Activated T-cell treated with anti-CD3 and anti-CD28 coated beads, Interleukin-2, amount 50 U/mL, for 48 hours (primary cell): ENCODE measurements at places on chromosomes 7 and 10.

GRCh38 chr7:1210321-1210978 is 22.2 kb upstream of the UNCX start:
- no peak for DNase-seq

DNA sequence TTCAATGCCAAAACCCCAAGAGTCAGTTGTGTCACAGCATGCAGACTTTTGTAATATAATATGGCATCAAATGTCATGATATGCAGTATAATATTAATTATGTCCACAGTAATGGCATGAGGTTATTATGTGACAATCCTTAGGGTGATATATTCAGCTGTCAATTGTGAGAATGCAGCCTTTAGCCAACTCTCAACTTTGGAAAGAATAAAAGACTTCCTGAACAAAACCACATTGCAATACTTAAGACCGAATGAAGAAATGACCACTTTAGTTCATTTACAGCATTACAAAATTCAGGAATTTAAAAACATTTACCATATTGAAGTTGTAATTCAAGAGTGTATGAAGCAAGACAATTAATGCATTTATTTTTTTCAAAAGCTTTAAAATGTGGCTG is 45.4 kb downstream of the CPVL start:
- DNase-seq: no peak

DNA sequence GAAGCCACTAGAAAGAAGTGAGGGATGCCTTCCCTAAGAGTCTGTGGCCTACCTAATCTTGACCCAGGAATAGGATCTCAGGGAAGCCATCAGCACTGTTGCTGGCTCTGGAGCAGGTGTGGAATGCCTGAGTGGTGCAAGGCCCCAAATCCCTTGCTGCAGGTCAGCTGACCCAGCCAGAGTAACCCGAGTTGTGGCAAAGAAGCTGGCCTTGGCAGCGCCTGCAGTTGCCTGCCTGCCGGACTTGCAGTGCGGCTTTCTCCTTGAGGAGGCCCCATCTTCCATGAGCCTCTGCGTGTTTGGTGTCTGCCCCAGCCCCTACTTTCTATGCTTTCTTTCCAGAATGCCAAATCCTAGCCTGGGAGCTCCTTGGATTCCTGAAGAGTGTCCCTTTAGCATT is 5.8 kb downstream of the KIAA1217 start:
- no peak for DNase-seq

- no peak for DNase-seq
These were observed 153.1 kb downstream of the AOAH start for GRCh38 chr7:36571190-36571560.

DNA sequence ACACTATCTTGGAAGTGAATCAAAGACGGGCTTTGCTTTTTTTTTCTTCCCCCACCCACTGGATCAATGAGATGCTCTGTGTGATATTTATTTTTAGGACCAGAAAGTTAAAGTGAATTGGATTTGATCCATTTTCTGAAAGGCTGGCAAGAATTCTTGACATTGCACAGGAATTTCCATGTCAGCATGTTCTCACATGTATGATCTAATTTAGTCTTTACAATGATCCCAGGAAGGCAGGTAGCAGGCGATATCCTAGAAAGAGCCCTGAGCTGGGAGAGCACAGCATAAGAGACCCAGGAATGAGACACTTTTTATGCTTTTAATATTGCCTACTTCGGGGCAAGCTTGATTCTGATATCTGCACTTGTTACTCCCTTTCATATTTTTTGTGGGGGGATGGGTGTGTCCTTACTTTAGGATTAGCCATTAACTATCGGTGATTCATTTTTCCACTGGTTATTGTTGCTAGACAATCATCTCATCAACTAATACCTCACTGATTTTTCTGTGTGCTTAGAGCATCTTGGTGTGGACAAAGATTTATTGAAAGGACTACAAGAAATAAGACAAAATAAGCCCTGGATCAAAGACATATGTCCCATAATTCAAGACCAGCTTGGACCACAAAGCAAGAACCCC is 58.1 kb downstream of the NRP1 start:
- DNase-seq: no peak

DNA sequence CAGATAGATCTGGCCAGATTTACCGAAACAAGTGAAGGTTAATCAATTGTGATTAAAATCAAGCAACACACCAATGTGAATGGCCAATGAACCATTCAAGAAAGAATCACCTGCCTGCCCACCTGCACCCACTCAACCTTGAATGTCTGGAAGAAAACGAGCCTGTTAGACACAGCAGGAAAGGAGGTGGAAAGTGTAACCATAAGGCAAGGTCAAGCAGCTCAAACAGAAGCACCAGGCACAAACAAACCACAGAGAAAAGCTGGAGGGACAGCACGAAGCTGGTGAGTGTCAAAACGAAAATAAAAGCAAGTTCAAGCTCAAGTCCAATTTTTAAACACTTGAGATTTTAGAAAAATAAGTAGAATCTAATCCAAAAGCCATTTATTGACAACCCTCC is 64.9 kb downstream of the STEAP1B start:
- DNase-seq: no peak

- no peak for DNase-seq
These were observed 8.4 kb downstream of the RARRES2 start for GRCh38 chr7:150332852-150333635.
